ENCODE measurements at places on chromosomes 1 and 21.

GRCh38 chr1:27154469-27154990 lies 395 bp downstream of the SLC9A1 start:
- no peak for DNase-seq

DNA sequence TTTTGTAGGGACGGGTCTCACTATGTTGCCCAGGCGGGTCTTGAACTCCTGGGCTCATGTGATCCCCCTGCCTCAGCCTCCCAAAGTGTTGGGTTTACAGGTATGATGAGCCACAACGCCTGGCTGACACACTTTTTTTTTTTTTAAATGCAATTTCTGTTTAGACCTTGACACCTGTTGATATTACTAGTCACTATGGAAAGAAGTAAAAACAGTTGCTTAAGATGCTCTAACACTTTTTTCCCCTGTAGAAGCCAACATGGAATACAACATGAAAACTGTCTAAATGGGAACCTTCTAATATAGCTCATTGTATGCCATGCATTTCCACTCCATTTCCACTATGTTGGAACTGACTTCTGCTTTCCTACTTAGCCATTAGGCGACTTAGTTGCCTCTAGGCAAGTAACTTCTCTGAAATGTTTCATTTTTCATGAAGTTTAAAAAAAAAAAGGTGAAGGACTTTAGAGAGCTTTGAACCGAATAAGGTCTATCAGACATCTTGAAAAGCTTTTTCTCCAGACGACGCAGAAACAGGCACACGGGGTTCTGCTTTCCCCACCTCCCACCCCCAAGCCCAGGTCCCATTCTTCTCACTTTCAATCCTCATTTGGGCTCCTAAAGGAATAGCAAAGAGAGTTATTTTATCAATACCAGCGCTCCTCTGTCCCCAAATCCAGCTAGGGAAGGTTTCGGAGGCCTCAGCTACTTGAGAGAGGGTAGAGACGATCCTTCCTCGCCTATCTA lies 648 bp upstream of the DR1 start:
- DNase-seq, result peak; percentile 77

GRCh38 chr1:156794506-156795373 lies 21.9 kb downstream of the SH2D2A start:
- no peak for DNase-seq

- DNase-seq, result no peak
Measured at GRCh38 chr21:45016406-45017038, 57.9 kb upstream of the ADARB1 start.

GRCh38 chr1:1342584-1343115 lies 6.6 kb downstream of the DVL1 start:
- DNase-seq, result no peak
